Cardiac muscle cell (in vitro differentiated cells and primary cell): ENCODE measurements at places on chromosomes 6 and 20. TPM values are rescaled to one million over a fixed set of nuclear protein-coding genes. Genes with fewer than 3 reads are reported as not detected.

Gene CTCFL
- 0.09 TPM in 1 of 2 replicates, not detected in the other for total RNA-seq

Gene FERMT1
- total RNA-seq: 9.3 and 15.2 TPM in 2 replicates

GRCh38 chr6:119322715-119323350 lies 26.7 kb downstream of the MAN1A1 start:
- no peak overlapping the region for H3K4me3 ChIP-seq
- H3K36me3 ChIP-seq: no peaks in the 10 kb centered on the region
- H3K4me1 ChIP-seq: peaks cover 24% of the 10 kb centered on the region
- no peaks in the 10 kb centered on the region for H3K27me3 ChIP-seq

Gene PPP1R14C
- 104 and 106 TPM in 2 replicates for total RNA-seq

DNA sequence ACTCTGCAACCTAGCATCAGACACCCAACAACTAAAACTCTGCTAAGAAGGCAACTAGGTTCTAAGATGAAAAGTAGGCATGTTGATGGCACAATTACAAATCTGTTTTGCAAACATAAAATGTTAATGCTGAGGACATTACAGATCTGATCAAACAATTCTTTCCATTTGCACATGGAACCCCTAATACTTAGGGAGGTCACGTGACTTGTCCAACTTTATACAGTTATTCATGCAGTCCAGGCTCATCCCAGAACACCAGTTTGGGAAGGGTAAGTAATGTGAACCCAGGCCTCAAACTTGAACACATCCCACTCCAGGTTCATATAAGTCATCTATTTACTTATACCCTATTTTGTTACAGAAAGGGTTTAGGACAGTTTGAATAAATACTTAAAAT lies 247.2 kb downstream of the HACE1 start:
- peaks cover 19% of the 10 kb centered on the region for H3K4me1 ChIP-seq
- H3K4me3 ChIP-seq: no peak overlapping the region
- H3K36me3 ChIP-seq: no peaks in the 10 kb centered on the region
- no peaks in the 10 kb centered on the region for H3K27me3 ChIP-seq
- H3K27ac ChIP-seq: no peak overlapping the region

DNA sequence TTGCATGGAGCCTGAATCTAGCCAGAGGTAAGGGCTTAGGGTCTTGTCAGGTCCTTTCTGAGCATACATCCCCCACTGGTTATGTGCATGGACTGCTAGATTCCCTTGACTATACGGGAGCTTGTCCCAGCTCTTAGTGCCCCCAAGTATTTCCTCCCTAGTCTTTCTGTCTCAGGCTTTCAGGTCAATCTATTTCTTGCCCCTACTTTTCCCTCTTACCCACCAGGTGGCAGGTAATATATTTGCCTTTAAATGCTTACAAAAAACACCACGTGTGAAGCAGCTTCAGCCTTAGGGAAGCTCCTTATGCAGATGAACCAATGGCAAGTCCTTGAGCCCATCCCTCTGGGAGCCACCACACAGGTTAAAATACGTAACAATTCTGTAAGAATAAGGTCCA lies 454.2 kb downstream of the GRIK2 start:
- no peaks in the 10 kb centered on the region for H3K36me3 ChIP-seq
- no peaks in the 10 kb centered on the region for H3K4me1 ChIP-seq
- no peak overlapping the region for H3K27ac ChIP-seq

Gene FUT9
- total RNA-seq: not detected in 2 replicates

Gene CFAP61
- not detected in 2 replicates for total RNA-seq

- H3K27ac ChIP-seq: no peak overlapping the region
- H3K4me1 ChIP-seq: no peaks in the 10 kb centered on the region
- H3K27me3 ChIP-seq: peaks cover 20% of the 10 kb centered on the region
- peak overlapping the region; percentile 66 for H3K4me3 ChIP-seq
- peak; percentile 85 for DNase-seq
These were observed 24.6 kb downstream of the RIPOR2 start for GRCh38 chr6:24910961-24911725.

GRCh38 chr6:33024521-33024920 lies 15.1 kb upstream of the HLA-DOA start:
- H3K27me3 ChIP-seq: no peaks in the 10 kb centered on the region
- H3K36me3 ChIP-seq: no peaks in the 10 kb centered on the region
- H3K27ac ChIP-seq: no peak overlapping the region
- no peak for DNase-seq
- no peak overlapping the region for H3K4me3 ChIP-seq

DNA sequence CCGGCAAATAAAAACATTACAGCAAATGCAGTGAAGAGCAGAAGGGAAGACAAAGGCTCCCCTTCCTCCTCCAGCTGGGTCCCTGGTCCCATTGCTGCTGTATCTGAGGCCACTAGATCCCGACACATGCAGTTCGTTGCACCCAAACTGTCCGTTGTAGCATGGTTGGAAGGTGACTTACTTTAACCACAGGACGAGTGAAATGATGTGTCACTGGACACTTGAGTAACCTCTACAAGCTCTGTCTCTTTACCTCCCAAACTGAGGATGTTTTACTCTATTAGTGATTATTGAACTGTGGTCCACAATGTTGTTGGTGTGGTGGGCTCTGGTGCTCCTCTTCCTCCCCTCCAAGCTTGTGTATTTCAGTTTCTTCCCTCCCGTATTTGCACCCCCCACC lies 46.2 kb upstream of the ARMH2 start:
- H3K27me3 ChIP-seq: no peaks in the 10 kb centered on the region

Gene FAM83B
- 0.06 and 0.25 TPM in 2 replicates for total RNA-seq

Gene SHLD1
- 3.4 and 5.2 TPM in 2 replicates for total RNA-seq

Gene CD93
- total RNA-seq: 0.11 and 0.63 TPM in 2 replicates

DNA sequence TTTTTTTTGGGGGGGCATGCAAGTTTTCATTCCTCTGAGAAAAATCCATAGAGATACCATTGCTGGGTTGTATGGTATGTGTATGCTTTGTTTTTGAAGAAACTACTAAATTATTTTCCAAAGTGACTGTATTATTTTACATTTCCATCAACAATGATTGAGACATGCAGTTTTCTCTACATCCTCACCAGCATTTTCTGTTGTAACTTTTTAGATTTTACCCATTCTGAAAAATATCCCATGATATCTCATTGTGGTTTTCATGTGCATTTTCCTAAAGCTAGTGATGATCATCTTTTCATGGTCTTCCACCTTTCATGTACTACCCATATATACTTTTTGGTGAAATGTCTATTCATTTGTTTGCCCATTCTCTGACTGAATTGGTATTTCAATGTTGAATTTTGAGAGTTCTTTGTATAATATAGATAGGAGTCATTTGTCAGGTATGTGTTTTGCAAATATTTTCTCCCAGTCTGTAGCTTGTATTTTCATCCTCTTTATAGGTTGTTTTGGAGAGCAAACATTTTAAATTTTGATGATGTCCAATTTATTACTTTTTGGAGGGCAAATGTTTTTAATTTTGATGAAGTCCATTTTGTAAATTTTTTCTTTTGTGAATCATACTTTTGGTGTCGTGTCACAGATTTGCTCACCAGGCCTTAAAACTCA lies 827.5 kb upstream of the CITED2 start:
- H3K4me1 ChIP-seq: peaks cover 19% of the 10 kb centered on the region
- no peak overlapping the region for H3K4me3 ChIP-seq
- DNase-seq: no peak
- no peaks in the 10 kb centered on the region for H3K27me3 ChIP-seq
- H3K36me3 ChIP-seq: no peaks in the 10 kb centered on the region
- no peak overlapping the region for H3K27ac ChIP-seq

GRCh38 chr6:107868867-107869611 lies 44.9 kb upstream of the SCML4 start:
- no peaks in the 10 kb centered on the region for H3K4me1 ChIP-seq
- H3K4me3 ChIP-seq: no peak overlapping the region
- no peaks in the 10 kb centered on the region for H3K27me3 ChIP-seq
- no peak overlapping the region for H3K27ac ChIP-seq
- DNase-seq: no peak
- H3K36me3 ChIP-seq: peaks cover 21% of the 10 kb centered on the region

Gene POLR3F
- 9.7 and 12.6 TPM in 2 replicates for total RNA-seq

DNA sequence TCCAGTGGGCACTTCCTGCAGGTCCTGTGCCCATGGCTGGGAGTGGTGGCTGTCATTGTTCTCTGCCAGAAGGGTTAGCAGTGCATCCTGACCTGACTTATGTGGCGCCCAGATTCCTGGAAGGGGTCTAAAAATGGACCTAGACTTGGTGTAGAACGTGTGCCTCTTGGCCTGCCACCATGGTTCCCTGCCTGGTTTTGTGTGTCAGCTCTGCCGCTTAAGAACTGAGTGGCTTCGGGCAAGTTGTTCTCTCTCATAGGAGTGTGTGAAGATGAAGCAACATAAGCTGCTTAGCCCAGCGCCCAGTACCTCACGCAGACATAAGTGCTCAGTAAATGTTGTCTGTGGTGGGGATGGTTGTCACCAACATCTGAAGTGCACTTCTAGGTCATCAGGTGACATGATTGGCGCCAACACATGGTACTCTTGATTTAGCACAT lies 52.1 kb downstream of the PTPN1 start:
- no peak overlapping the region for H3K4me3 ChIP-seq
- DNase-seq: no peak
- no peak overlapping the region for H3K27ac ChIP-seq
- H3K4me1 ChIP-seq: peaks cover 8% of the 10 kb centered on the region
- peaks cover 7% of the 10 kb centered on the region for H3K36me3 ChIP-seq

DNA sequence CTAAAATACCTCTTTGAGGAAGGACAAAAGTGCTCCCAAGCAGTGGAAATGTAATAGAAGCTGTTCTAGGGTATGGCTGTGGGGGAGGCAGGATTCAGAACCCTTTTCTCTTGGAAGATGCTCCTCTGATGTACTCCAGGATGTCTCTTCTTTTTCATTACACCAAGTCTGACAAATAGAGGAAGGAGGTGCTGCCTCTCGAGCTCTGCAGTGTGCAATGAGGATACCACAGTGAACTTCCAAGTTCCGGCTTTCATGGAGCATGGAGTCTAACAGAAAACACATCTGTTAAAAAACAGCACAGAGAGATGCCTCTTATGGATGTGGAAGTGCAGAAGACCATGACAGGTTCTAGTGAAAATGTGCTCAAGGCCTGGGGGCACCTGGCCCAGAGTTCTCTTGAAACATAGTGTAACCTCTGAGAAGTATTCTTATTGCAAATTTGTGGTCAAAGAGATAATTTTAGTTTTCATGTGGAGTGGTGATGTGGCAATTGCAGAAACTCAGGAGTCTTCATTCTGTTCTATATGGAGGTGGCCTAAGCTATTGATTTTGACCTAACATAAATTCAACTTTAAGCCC lies 362.0 kb upstream of the CITED2 start:
- no peak overlapping the region for H3K4me3 ChIP-seq
- no peaks in the 10 kb centered on the region for H3K36me3 ChIP-seq

DNA sequence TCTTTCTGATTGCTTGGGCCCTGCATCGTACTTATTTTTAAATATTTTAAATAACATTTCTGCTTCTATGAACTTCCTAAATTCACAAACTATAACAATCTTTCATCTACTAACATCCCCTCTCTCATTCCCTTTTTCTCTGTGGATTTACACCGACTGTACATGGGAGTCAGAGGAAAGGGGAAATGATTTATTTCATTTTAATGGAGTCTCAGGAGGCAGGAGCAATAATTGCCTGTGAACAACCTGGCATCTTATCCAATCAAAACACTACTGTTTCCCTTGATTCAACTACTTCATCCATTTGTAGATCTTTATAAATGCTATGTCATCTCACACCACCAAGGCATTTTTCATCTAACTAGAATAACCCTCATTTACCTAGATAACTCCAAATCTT lies 89.6 kb downstream of the FHL5 start:
- no peaks in the 10 kb centered on the region for H3K36me3 ChIP-seq
- DNase-seq: no peak
- no peak overlapping the region for H3K27ac ChIP-seq
- no peaks in the 10 kb centered on the region for H3K27me3 ChIP-seq
- H3K4me3 ChIP-seq: no peak overlapping the region
- H3K4me1 ChIP-seq: no peaks in the 10 kb centered on the region

- H3K27me3 ChIP-seq: no peaks in the 10 kb centered on the region
- no peak overlapping the region for H3K4me3 ChIP-seq
- DNase-seq: no peak
- no peaks in the 10 kb centered on the region for H3K36me3 ChIP-seq
These were observed 28.9 kb downstream of the TPD52L1 start for GRCh38 chr6:125182237-125183008.

DNA sequence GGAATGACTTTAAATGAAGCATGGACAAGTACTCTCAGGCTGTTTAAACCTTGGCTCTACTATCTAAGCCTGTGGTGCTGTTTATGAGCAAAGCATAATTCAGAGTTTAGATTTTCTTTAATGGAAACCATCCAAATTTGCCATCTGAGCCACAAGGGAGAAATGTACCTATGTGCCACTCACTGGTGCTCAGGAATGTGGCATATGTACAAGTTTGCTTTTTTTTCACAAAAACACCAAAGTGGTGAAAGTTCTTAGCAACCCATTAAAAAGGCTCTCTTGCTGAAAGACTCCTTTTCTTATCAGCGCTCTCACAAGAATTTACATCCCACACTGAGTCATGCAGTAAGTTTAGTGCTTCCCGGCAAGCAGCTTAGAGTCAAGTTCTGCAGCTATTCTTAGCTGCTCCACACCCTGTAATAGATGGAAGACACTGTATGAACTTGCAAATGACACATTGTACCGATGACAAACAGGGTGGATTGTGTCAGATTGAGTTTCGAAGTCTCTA lies 57.3 kb upstream of the MLIP start:
- DNase-seq: peak; percentile 79
- H3K4me3 ChIP-seq: no peak overlapping the region
- H3K27ac ChIP-seq: peak overlapping the region; percentile 77
- H3K4me1 ChIP-seq: peaks cover 46% of the 10 kb centered on the region
- H3K36me3 ChIP-seq: no peaks in the 10 kb centered on the region
- no peaks in the 10 kb centered on the region for H3K27me3 ChIP-seq

Gene AURKA
- total RNA-seq: 16.1 and 58.2 TPM in 2 replicates

Gene TGM6
- total RNA-seq: not detected in 2 replicates

Gene LGSN
- not detected in 2 replicates for total RNA-seq

DNA sequence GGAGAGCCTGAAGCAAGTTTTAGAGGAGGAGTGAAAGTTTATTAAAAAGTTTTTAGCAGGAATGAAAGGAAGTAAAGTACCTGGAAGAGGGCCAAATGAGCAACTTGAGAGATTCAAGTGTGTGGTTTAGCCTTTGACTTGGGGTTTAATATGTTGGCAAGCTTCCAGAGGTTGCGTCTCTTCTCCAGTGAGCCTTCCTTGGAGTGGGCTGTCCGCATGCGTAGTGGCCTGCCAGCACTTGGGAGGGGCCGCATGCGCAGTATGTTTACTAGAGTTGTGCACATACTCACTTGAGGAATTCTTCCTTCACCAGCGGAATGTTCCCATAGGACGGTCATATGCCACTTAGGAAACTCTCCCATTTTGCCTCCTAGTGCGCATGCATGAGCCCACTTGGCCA lies 235.2 kb downstream of the ALDH8A1 start:
- DNase-seq: no peak
- no peak overlapping the region for H3K27ac ChIP-seq
- no peaks in the 10 kb centered on the region for H3K36me3 ChIP-seq

GRCh38 chr6:130947464-130947863 lies 115.6 kb downstream of the EPB41L2 start:
- no peaks in the 10 kb centered on the region for H3K36me3 ChIP-seq
- no peaks in the 10 kb centered on the region for H3K27me3 ChIP-seq
- DNase-seq: no peak
- H3K27ac ChIP-seq: no peak overlapping the region
- peaks cover 9% of the 10 kb centered on the region for H3K4me1 ChIP-seq
